Naive thymus-derived CD4-positive, alpha-beta T cell (primary cell): ENCODE measurements at places on chromosomes 7 and 10. TPM values are rescaled to one million over a fixed set of nuclear protein-coding genes. Genes with fewer than 3 reads are reported as not detected.

Gene EPO
- total RNA-seq, result not detected in 2 replicates

Gene TMEM196
- not detected for total RNA-seq

Gene OGDHL
- total RNA-seq, result not detected

Gene KCND2
- total RNA-seq, result not detected

Gene AGBL3
- 6.5 TPM for total RNA-seq

Gene SLC35G1
- 3.4 and 3.5 TPM in 2 replicates for total RNA-seq

Gene IDI2
- total RNA-seq, result not detected

Gene SPDYE11
- not detected for total RNA-seq

Gene PNLIPRP2
- total RNA-seq, result not detected

Gene MYL10
- total RNA-seq, result not detected in 2 replicates

Gene CYP2C8
- not detected in 2 replicates for total RNA-seq

Gene AUTS2
- total RNA-seq, result 31.7 TPM

Gene SLC35B4
- 14.5 TPM for total RNA-seq

Gene ZCWPW1
- 13.0 TPM for total RNA-seq

Gene SLC13A1
- total RNA-seq, result not detected
